Cardiac septum (tissue), 1 donor: ENCODE measurements at places on chromosomes 3 and 15. TPM values are rescaled to one million over a fixed set of nuclear protein-coding genes. Genes with fewer than 3 reads are reported as not detected.

- no peak for DNase-seq
Observed at GRCh38 chr3:81302045-81302444, 459.4 kb downstream of the GBE1 start.

DNA sequence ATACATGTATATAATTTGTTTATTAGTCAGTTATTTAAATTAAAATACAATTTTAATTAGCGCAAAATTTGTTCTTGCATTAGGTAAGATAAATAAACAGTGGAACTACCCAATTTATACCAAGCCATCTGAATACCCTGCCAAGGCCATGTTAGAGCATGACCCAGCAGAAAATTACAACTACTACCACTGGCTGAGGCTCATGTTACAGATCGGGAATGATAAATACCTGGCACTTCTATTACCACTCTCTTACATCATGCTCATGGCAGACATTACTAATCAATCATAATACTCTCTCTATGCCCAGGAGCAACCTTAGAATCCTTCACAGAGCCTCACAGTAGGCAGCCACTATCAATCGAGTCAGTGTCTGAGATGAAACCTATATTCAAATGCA is 21.2 kb upstream of the LMOD3 start:
- DNase-seq: no peak

- DNase-seq: no peak
Observed at GRCh38 chr3:11592445-11593298, 51.0 kb downstream of the VGLL4 start.

- DNase-seq: no peak
Observed at GRCh38 chr3:155948476-155948875, 78.0 kb downstream of the GMPS start.

GRCh38 chr3:187763850-187764648 is 18.8 kb upstream of the BCL6 start:
- DNase-seq: no peak

DNA sequence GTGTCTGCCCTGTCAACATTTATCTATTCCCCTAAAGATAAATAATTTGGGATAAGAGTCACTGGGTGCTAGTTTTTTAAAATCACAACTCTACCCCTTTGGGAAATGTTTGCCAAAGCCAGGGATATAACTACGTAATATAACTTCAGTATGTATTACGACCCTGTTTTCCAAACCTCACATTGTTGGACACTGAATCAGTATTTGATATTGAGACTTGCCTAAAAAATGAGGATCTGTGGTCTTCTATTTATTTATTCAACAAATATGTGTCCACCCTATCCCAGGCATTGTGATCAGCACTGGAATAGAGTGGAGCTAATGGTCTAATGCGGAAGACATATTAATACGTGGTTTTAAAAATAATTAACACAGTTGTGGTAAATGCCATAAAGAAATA is 4.5 kb upstream of the MGA start:
- no peak for DNase-seq

DNA sequence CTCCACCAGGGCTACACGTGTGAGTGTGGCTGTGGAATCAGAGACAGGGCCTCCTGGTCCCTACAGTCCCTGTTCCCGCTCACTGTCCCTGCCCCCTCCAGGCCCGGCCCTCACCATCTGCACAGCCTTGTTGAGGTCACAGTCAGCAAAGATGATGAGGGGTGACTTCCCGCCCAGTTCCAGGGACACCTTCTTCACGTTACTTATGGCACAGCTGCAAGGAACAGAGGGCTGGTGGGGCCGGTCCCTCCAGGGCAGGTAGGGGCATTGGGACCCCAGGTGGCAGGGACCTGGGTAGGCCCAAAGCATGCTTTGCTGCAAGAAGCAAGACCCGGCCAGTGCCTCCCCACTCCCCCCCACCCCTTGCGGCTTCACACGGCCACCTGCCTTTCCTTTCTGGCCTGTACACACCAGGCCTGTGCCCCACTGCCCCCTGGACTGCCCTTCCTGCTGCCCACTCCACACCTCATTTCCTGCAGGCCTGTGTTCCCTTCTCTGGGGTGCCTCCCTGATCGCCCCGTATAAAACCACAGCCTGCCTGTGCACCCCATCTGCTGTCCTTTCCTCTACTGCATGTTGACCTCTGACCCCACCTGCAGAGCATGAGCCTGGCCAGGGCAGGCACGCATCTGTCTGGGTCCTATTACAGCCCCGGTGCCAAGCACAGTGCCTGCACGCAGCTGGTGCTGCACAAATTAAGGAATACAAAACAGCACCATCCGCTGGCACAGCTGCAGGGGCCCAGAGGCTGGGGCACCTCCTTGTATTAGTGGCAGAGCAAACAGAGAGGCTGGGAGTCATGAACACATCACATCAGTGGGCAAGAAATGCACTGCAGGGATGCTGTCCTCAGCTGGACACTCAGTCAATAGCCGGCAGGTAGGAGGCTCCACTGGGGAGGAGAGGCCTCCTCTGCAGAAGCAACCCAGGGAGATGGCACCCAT is 30.8 kb upstream of the SLC41A3 start:
- DNase-seq: peak; percentile 72

- no peak for DNase-seq
Observed at GRCh38 chr3:160057331-160057730, 68.7 kb downstream of the IL12A start.

UBP1 gene
- total RNA-seq: 46.9 TPM

SCAANT1 gene
- not detected for total RNA-seq

UROC1 gene
- total RNA-seq: not detected

PRR20G gene
- total RNA-seq: not detected
